ENCODE measurements at places on chromosomes 1 and 21. TPM values are rescaled to one million over a fixed set of nuclear protein-coding genes. Genes with fewer than 3 reads are reported as not detected.

Gene FCRL4
- total RNA-seq, result not detected

DNA sequence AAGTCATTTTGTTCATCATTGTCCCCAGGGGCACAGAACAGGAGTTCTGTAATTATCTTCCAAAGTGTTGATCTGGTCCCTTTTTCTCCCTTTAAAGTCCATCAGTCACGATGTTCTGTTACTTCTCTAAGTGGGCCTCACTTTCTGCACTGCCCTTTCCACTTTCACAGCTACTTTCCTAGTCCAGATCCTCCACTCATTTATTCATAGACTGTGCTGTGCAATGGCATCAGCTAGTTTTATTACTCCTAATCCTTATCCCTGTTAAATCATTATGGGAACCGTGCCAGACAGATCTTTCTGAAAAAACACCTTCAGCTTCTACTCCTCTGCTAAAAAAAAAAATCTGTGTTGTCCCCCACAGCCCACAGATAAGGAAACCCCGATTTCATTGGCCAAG is 64.0 kb upstream of the BCL10 start:
- no peak for DNase-seq

DNA sequence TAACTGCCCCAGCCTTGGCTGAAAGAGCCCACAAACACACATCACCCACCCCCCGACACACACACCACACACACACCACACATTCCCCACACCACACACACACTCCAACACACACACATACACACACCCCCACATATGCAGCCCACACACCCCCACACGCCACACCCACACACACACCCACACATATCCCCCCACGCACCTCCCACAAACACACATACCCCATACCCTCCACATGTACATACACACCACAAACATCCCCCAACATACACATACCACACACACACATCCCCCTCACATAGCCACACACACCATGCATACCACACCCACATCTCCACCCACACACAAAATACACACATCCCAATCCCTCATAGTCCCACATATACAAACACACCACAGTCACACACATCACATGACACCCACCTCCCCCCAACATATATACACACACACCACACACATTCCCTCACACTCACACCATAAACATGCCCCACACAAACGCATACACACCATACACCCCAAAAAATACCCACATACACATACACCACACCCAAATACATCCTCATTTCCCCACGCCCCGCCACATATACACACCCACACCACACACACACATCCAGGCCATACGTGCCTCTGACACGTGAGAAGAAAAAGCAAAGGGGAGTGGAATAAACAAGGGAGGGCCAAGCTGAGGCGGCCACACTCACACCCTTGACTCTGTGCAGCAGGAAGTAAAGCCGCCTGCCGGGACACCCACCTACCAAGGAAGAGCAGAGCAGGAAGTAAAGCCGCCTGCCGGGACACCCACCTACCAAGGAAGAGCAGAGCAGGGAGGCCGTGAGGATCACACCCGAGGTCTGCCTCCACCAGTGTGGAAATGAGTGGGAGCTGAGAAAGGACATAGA is 53.7 kb downstream of the HSF2BP start:
- DNase-seq, result no peak

- peak; percentile 66 for DNase-seq
Measured at GRCh38 chr1:72397786-72398185, 115.4 kb upstream of the NEGR1 start.

- no peak for DNase-seq
Measured at GRCh38 chr1:181984006-181984405, 77.5 kb downstream of the ZNF648 start.

DNA sequence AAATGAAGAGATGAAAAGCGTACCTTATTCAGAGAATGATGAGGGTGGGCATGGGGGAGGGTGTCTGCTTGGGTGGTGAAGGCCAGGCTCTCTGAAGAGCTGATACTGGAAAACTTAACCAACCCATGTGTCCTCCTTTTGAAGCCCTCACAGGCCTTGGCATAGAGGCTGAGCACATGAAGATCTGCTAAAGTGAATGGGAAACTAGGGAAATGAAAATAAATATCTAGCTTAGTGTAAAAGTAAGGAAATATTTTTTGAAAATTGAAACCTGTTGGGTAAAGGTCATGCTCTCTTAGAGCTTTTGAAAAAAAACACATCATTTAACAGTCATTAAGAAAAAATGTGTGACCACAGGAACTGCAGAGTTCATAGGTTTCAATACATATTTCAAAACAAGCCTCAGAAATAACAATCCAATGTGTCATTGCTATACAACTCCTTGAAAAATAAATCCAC is 40.5 kb upstream of the RALGPS2 start:
- DNase-seq, result peak; percentile 66

All from Daoy (cell line).